Thyroid gland (tissue), 4 donors: ENCODE measurements at places on chromosomes 4 and X.

- DNase-seq = no peak
- H3K4me1 ChIP-seq = no peaks in the 10 kb centered on the region
- H3K27ac ChIP-seq = no peak overlapping the region
- H3K36me3 ChIP-seq = no peaks in the 10 kb centered on the region
Measured at GRCh38 chrX:48165241-48165640, 31.4 kb downstream of the SSX5 start.

DNA sequence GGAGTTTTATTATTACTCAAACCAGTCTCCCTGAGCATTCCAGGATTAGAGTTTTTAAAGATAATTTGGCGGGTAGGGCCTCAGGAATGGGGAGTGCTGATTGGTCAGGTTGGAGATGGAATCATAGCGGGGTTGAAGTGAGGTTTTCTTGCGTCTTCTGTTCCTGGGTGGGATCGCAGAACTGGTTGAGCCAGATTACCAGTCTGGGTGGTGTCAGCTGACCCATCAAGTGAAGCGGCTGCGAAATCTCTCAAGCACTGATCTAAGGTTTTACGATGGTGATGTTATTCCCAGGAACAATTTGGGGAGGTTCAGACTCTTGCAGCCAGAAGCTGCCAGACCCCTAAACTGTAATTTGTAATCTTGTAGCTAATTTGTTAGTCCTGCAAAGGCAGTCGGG, 25.1 kb upstream of the SETD7 start:
- no peaks in the 10 kb centered on the region for H3K27me3 ChIP-seq
- DNase-seq = no peak
- no peak overlapping the region for H3K27ac ChIP-seq
- no peaks in the 10 kb centered on the region for H3K4me1 ChIP-seq
- no peak overlapping the region for H3K4me3 ChIP-seq

- H3K36me3 ChIP-seq = no peaks in the 10 kb centered on the region
- no peak for DNase-seq
- no peaks in the 10 kb centered on the region for H3K27me3 ChIP-seq
Measured at GRCh38 chrX:79035421-79035820, 90.2 kb downstream of the P2RY10 start.

DNA sequence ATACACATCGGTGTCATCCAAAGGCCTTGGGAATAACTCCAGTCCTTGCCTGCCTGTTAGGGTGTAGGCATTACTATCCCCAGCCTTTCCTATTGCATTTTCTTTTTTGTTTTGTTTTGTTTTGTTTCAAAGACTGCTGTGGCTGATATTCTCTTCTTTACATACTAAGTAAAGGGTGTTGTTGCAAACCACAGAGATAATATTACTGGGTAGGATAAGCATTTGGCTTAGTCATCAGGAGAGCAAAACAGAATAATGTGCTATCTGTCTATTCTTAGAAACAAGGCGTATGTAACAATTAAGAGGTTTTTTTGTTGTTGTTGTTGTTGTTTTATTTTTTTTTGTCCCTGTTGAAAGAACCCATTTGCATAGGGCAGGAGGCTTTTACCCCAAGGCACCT, 41.8 kb downstream of the UGT2B28 start:
- no peak overlapping the region for H3K27ac ChIP-seq
- no peak overlapping the region for H3K4me3 ChIP-seq
- no peaks in the 10 kb centered on the region for H3K27me3 ChIP-seq
- no peaks in the 10 kb centered on the region for H3K4me1 ChIP-seq

- H3K27me3 ChIP-seq = no peaks in the 10 kb centered on the region
- H3K4me1 ChIP-seq = no peaks in the 10 kb centered on the region
- H3K27ac ChIP-seq = no peak overlapping the region
- H3K36me3 ChIP-seq = no peaks in the 10 kb centered on the region
- peak; percentile 88 for DNase-seq
- no peak overlapping the region for H3K4me3 ChIP-seq
Measured at GRCh38 chr4:138410266-138410665, 168.1 kb upstream of the SLC7A11 start.

DNA sequence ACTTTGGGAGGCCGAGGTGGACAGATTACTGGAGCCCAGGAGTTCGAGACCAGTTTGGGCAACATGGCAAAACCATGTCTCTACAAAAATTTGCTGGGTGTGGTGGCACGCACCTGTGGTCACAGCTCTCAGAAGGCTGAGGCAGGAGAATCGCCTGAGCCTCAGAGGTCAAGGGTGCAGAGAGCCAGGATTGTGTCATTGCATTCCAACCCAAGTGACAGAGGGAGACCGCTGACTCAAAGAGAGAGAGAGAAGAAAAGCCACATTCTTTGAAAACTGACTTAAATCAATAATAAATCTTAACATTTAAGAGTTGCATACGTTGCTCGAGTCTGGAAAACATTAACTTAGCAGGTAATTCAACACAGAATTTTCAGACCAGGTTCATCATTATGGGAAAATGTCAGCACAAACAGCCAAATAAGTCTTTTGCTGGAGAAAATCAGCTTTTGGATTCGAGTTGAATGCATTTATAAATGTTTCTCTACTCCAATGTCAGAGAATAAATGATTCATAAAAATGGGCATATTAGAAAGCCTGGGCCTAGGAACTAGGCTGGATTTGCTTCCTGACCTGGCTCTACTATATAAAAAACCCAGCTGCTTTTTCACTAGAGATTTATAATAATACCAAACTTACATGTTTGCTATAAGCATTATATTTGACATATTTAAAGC, 68.3 kb upstream of the RBPJ start:
- H3K4me3 ChIP-seq = no peak overlapping the region
- DNase-seq = no peak
- no peaks in the 10 kb centered on the region for H3K27me3 ChIP-seq
- H3K27ac ChIP-seq = no peak overlapping the region

DNA sequence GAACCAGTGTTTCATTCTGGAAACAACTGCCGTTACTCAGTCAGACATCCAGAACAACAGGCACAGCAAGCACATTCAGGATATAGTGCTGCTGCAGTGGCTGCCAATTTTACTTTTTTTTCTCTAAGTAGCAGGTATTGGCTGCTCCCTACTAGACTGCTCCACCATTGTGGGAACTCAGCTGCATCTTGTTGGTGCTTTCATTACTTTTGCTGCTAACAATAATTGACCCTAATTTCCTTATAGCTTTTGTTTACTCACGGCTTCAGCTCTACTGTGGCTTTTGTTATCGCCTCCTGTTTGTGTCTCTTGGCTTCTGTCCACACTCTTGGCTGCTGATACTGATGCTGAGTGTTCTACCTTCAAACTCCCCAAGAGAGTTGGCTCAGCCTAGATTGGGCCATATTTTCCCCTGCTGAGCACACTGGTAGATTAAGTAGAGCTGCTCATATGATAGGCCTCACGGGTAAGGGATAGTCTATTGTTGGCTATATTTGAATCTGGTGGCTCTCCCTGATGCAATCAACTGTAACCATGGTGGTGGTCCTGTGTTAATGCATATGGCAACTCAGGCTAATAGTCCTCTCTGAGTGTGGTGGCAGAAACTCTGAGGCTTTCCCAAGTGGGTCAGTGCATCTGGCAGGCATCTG, 44.5 kb upstream of the IL2 start:
- DNase-seq = no peak
- no peaks in the 10 kb centered on the region for H3K27me3 ChIP-seq
- H3K4me3 ChIP-seq = no peak overlapping the region
- no peaks in the 10 kb centered on the region for H3K4me1 ChIP-seq

DNA sequence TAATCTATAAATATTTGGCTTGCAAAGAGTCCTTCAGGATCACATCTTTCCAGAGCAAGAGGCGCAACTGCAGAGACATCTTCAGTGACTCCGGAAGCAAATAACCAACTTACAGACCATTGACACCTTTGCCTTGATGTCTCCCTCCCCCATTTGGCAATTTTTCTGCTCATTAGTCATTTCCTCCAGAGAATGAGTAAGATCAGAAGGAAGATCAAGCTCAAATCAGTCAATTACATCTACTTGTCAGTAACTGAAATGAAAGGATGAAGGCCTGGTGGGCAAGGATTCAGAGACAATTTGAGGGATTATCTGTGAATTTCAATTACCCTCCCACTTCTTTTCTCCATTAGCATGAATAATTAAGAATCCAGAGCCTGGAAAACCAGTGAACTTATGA, 665.6 kb upstream of the CPEB2 start:
- no peaks in the 10 kb centered on the region for H3K4me1 ChIP-seq
- no peak overlapping the region for H3K27ac ChIP-seq
- H3K36me3 ChIP-seq = no peaks in the 10 kb centered on the region
- no peak overlapping the region for H3K4me3 ChIP-seq
- no peak for DNase-seq
- no peaks in the 10 kb centered on the region for H3K27me3 ChIP-seq

- no peak for DNase-seq
- no peaks in the 10 kb centered on the region for H3K27me3 ChIP-seq
- H3K36me3 ChIP-seq = no peaks in the 10 kb centered on the region
- H3K4me1 ChIP-seq = no peaks in the 10 kb centered on the region
- no peak overlapping the region for H3K27ac ChIP-seq
- H3K4me3 ChIP-seq = no peak overlapping the region
Measured at GRCh38 chr4:152014280-152014679, 253.5 kb upstream of the GATB start.

DNA sequence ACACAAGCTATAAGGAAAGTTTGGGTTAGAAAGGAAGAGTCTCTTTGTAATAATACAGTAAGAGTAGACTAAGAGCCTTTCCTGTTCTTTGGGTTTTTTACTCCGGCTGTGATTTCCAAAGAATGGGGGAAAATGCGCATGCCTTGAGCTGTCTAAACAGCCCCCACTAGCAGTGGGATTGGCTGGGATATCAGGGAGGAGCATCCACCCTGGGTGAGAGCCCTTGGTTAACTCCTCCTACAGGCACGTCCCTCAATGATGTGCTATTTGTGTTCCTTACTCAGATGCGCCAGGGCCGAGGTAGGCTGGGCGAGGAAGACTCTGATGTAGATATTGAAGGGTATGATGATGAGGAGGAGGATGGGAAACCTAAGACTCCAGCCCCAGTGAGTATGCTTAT, 74.0 kb upstream of the OGT start:
- no peak for DNase-seq
- H3K27me3 ChIP-seq = no peaks in the 10 kb centered on the region
- no peak overlapping the region for H3K4me3 ChIP-seq
- H3K36me3 ChIP-seq = peaks cover 13% of the 10 kb centered on the region
- H3K27ac ChIP-seq = no peak overlapping the region

DNA sequence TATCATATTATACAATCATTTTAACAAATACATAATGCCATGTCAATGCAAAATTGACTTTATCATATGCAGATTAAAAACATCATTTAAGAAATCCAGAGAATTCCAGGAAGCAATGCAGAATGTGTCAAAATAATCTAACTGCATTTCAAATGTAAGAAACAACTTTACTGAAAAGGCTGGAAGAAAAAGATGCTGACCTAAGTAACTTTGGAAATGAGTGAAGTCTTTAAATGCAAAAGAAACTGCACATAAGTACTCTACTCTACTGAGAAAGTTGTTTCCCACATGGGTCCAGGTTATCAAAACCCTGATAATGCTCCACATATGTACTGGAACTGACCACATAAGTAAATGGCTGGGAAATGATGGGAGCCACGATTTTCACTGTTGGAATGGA, 149.9 kb downstream of the EVC2 start:
- H3K27ac ChIP-seq = no peak overlapping the region
- H3K36me3 ChIP-seq = peaks cover 5% of the 10 kb centered on the region
- H3K4me1 ChIP-seq = no peaks in the 10 kb centered on the region
- H3K27me3 ChIP-seq = no peaks in the 10 kb centered on the region
- DNase-seq = no peak

- H3K36me3 ChIP-seq = no peaks in the 10 kb centered on the region
- H3K27me3 ChIP-seq = no peaks in the 10 kb centered on the region
- H3K27ac ChIP-seq = no peak overlapping the region
- DNase-seq = no peak
- H3K4me3 ChIP-seq = no peak overlapping the region
Measured at GRCh38 chr4:147589586-147589985, 27.6 kb upstream of the TMEM184C start.

GRCh38 chrX:63657821-63658220, 127.2 kb downstream of the ARHGEF9 start:
- no peaks in the 10 kb centered on the region for H3K36me3 ChIP-seq
- no peak overlapping the region for H3K27ac ChIP-seq
- DNase-seq = no peak
- H3K4me1 ChIP-seq = no peaks in the 10 kb centered on the region
- no peak overlapping the region for H3K4me3 ChIP-seq
- H3K27me3 ChIP-seq = no peaks in the 10 kb centered on the region

- H3K36me3 ChIP-seq = no peaks in the 10 kb centered on the region
- H3K4me1 ChIP-seq = no peaks in the 10 kb centered on the region
- H3K27me3 ChIP-seq = no peaks in the 10 kb centered on the region
Measured at GRCh38 chrX:111124418-111124817, 28.4 kb downstream of the PAK3 start.

DNA sequence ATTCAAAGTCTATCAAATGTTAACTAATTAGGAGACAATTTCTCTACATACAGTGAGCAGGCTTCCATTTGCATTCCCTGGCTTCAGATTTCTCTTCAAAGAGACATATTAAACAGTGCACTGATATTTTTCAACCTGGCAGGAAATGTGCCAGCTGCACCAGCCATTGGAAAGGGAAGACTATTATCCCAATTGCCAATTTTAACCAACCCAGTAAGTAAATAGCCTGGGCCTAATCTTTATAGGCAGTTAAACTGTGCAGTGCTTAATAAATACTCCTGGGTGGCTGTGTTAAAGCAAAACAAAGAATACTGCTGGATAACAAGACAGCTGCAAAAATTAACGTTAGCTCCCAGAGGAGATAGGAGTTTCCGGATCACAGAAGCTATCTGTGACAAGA, 111.9 kb upstream of the GALNT7 start:
- H3K4me1 ChIP-seq = no peaks in the 10 kb centered on the region
- H3K27me3 ChIP-seq = no peaks in the 10 kb centered on the region
- no peak overlapping the region for H3K27ac ChIP-seq
- no peak overlapping the region for H3K4me3 ChIP-seq
- DNase-seq = no peak
- no peaks in the 10 kb centered on the region for H3K36me3 ChIP-seq

GRCh38 chr4:153781280-153781679, 7.6 kb downstream of the SFRP2 start:
- no peak overlapping the region for H3K4me3 ChIP-seq
- H3K27me3 ChIP-seq = no peaks in the 10 kb centered on the region
- no peaks in the 10 kb centered on the region for H3K4me1 ChIP-seq
- H3K27ac ChIP-seq = no peak overlapping the region
- no peaks in the 10 kb centered on the region for H3K36me3 ChIP-seq
- DNase-seq = no peak

- no peak overlapping the region for H3K27ac ChIP-seq
- no peaks in the 10 kb centered on the region for H3K4me1 ChIP-seq
- H3K4me3 ChIP-seq = no peak overlapping the region
Measured at GRCh38 chr4:133467290-133467947, 318.3 kb downstream of the PCDH10 start.

DNA sequence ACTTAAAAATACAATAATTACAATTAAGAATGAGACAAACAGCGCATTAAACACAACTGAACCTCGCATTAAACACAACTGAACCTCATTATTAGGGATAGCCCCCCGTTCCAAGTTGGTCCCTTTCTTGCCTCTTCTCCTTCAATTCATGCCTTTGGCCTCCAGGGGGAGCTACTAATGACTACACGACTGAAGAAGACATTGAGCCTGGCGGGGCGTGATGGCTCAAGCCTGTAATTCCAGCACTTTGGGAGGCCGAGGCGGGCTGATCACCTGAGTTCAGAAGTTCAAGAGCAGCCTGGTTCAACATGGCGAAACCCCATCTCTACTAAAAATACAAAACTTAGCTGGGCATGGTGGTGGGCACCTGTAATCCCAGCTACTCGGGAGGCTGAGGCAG, 56.4 kb upstream of the NWD2 start:
- no peaks in the 10 kb centered on the region for H3K27me3 ChIP-seq
- DNase-seq = no peak
- no peak overlapping the region for H3K27ac ChIP-seq
- no peak overlapping the region for H3K4me3 ChIP-seq
- H3K36me3 ChIP-seq = no peaks in the 10 kb centered on the region
